Stimulated activated CD4-positive, alpha-beta T cell treated with anti-CD3 and anti-CD28 coated beads, Interleukin-4, amount 100 ng/mL, for 1 hour (primary cell): ENCODE measurements at places on chromosomes 11 and 22.

DNA sequence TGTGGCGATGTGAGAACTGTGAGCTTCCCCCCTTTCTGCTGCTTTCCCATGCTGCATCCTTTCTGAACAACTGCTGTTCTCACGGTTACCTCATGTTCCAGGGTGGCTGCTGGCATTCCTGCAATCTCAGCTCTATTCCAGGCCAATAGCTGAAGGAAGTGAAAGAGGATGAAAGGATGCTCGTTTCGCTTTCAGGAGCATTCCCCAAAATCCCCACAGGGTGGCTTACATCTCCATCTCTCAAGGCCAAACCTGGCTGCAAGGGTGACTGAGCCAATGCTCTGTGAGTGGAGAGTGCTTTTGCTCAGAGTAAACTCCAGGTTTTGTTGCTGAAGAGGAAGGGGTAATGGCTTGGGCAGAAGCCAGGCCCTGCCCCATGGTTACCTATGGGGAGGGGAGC is 848.2 kb downstream of the BRD1 start:
- no peak for DNase-seq

GRCh38 chr11:134242376-134242775 is 10.8 kb downstream of the THYN1 start:
- DNase-seq = no peak

DNA sequence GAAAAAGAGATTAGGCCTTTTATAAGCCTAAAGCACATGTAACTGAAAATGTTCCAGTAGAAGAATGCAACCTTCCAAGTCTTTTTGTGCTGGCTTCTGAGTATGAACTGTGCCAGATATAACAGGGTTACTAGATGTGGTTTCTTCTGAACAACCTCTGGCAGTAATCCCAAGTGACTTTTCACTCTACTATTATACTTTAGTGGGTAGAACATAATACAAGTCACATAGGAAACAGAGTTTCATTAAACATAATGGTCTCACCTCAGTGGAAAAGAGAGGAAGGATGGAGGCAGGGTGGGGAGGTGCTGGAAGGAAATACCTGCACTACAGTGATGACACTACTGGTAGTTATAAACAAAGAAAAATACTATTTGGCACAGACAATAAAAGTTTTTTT is 81.3 kb downstream of the PHF21A start:
- no peak for DNase-seq

- no peak for DNase-seq
Observed at GRCh38 chr11:114449845-114450244, 10.6 kb downstream of the REXO2 start.

GRCh38 chr22:44412136-44412731 is 85.8 kb downstream of the RTL6 start:
- DNase-seq = no peak

DNA sequence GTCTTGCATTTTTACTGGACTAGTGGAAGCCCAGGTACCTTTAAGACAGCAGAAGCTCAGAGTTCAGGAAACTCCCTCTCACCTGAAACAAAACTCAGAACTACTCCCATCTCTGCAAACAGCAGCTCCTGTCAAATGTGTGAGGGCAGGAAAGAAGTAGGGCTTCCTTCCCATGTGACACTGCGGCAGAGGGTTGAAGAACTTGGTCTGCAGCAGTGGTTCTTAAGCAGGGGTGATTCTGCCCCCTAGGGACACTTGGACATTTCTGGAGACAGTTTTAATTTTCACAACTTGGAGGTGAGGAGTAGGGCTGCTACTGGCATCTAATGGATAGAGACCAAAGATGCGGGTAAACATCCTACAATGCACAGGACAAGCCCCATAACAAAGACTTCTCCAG is 63.4 kb downstream of the RCN1 start:
- no peak for DNase-seq

DNA sequence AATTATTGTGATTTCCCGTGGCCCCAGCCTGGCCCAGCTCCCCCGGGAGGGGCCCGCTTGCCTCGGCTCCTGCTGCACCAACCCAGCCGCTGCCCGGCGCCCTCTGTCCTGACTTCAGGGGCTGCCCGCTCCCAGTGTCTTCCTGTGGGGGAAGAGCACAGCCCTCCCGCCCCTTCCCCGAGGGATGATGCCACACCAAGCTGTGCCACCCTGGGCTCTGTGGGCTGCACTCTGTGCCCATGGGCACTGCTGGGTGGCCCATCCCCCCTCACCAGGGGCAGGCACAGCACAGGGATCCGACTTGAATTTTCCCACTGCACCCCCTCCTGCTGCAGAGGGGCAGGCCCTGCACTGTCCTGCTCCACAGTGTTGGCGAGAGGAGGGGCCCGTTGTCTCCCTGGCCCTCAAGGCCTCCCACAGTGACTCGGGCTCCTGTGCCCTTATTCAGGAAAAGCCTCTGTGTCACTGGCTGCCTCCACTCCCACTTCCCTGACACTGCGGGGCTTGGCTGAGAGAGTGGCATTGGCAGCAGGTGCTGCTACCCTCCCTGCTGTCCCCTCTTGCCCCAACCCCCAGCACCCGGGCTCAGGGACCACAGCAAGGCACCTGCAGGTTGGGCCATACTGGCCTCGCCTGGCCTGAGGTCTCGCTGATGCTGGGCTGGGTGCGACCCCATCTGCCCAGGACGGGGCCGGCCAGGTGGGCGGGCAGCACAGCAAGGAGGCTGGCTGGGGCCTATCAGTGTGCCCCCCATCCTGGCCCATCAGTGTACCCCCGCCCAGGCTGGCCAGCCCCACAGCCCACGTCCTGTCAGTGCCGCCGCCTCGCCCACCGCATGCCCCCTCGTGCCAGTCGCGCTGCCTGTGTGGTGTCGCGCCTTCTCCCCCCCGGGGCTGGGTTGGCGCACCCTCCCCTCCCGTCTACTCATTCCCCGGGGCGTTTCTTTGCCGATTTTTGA is 3.3 kb upstream of the ANKRD13D start:
- no peak for DNase-seq

- DNase-seq = no peak
Observed at GRCh38 chr11:116164843-116165242, 607.9 kb downstream of the BUD13 start.

DNA sequence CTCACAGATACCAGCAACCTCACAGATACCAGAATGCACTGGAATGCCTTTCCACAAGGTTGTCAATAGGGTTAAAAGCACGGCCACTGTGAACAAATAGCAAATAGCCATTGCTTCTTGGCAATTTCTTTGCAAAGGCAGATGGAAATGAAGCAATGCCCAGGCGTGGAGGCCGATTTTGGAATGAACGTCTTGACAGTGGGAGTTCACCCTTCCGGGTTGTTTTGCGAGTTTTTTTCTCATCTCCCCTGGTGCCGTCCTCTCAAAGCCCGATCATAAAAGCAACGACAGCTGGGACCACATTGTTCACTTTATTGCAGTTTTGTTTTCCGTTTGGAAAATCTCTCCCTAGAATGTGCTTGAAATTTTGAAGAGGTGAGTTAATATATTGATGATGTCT is 38.0 kb upstream of the CD82 start:
- DNase-seq = no peak

DNA sequence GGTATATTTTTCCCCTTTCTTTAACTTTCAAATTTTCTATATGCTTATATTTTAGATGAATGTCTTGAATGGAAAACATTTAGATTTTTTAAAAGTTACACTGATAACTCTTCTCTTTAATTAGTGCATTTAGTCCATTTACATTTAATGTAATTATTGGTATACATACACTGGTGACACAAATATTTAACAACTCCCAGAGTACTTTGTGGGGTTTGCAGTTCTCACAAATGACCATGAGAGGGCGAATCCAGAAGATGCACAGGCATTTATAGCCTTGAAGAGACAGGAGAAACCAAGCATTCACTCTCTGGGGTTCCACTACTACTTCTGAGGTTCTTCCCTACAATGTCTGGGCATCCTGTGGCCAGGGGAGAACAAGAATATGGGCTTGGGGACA is 125.1 kb downstream of the TIMP3 start:
- no peak for DNase-seq

DNA sequence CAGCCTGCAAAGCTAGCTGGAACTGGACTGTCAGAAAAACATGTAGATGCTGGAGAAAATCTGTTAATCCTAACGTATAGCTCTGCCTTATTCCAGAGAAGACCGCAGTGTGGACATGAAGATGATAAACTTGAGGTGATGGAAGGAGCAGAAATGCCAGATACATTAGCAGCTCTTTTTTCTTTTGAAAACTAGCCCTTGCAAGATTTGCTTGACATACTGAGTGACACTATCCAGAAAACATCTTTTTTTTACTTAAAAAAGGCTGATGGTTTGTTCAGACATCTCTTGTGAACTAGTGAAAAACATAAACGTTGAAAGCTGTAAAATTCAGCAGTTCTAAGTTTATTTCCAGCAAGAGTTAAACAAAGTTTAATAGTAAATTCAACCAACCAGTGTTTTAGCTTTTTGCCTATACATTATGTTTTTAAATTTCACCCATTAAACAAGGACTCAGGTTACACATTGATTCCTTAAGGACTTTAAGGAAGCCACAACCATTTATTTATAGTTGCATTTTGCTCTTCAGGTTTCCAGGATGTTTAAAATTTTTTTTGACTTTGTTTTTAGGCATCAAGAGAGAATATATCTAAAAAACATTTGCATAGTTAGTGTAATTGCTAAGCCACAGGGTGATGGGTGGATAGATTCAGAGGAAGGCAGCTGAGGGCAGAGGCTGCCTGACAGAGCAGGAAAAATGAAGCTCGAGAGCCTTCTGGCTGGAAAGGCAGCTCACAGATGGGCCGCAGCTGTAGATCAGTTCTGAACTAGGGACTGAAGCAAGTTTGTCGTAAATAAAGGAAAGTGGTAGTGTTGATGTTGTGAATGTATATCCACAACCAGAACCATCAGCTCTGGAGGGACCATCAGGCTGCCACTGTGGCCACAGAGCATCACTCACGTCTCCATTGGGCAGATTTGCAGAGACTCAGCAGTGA is 9.5 kb downstream of the SNAP29 start:
- no peak for DNase-seq
